Type B pancreatic cell (in vitro differentiated cells): ENCODE measurements at places on chromosomes 6 and 20. TPM values are rescaled to one million over a fixed set of nuclear protein-coding genes. Genes with fewer than 3 reads are reported as not detected.

Gene RAMACL
- 0.85 and 1.5 TPM in 2 replicates for total RNA-seq

DNA sequence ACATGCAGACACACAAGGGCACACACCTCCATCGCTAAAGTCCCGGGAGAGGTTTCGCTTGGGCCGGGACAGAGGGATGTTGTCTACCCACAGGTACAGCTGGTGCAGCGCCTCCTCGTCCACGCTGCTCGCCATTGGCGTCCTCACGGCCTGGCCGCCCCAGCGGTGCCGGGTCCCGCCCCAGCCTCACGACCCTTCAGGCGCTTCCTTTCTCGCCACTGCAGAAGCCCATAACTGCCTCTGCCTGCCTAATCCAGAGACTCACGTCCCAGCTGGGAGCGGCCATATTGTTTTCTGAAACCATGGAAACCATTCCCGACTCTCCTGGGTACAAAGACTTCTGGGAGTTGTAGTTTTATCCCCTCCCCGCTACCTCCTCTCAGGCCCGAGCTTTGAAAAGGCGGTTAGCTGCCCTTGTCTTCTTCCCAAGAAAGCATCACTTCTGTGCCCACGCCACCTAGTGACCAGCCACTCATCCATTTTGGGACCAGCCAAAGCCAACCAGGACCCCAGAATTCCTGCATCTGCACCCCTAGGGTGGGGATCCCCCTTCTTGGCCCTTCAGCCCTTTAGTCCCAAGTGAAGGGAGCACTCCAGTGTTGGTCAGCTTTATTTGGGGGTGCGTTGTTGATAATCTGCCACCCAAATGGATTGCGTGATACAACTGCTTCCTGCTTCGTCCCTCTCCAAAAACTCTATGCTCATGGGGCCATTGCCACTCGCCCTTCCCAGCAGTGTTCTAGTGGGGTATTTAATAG lies at the start of gene SPEF1:
Gene SPEF1 (minus strand): TSS at position 296 of the 758 bp plus-strand sequence. CDS start 161 bp downstream, at position 135.
- H3K27me3 ChIP-seq, result peaks cover 29% of the 10 kb centered on the region
- no peaks in the 10 kb centered on the region for H3K36me3 ChIP-seq
- H3K27ac ChIP-seq, result peak within 1 kb of the TSS; percentile 75
- no peak for DNase-seq

- no peak for DNase-seq
- peak overlapping the region; percentile 30 for H3K27ac ChIP-seq
- H3K27me3 ChIP-seq, result no peaks in the 10 kb centered on the region
- no peak overlapping the region for H3K4me3 ChIP-seq
Measured at GRCh38 chr20:34531608-34532265, 15.5 kb downstream of the DYNLRB1 start.

GRCh38 chr6:46217671-46218131 lies 46.9 kb upstream of the ENPP5 start:
- DNase-seq, result no peak
- H3K4me3 ChIP-seq, result no peak overlapping the region
- no peaks in the 10 kb centered on the region for H3K36me3 ChIP-seq
- no peaks in the 10 kb centered on the region for H3K27me3 ChIP-seq
- H3K27ac ChIP-seq, result no peak overlapping the region

DNA sequence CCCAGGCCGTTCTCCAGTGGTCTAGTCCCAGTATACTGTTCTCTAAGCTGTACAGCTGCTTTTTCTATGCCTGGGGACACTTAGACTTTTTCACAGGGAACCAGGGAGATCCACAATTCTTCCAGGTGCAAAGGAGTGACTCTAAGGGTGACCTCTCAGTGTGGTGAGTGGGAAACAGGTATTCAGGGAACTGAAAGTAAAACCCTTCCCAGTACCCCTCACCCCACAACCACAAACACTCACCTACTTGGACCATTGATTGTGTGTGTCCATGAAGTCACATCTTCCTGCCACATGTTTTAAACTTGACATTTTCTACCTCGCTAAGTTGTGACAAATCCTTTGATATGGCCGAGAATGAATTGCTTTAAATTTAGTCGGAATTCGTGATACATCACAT lies 183.6 kb downstream of the CLIC5 start:
- peaks cover 16% of the 10 kb centered on the region for H3K4me1 ChIP-seq
- no peak for DNase-seq
- no peak overlapping the region for H3K4me3 ChIP-seq
- H3K36me3 ChIP-seq, result no peaks in the 10 kb centered on the region
- no peak overlapping the region for H3K27ac ChIP-seq

GRCh38 chr6:4466261-4466660 lies 309.9 kb upstream of the CDYL start:
- H3K27me3 ChIP-seq, result no peaks in the 10 kb centered on the region
- H3K36me3 ChIP-seq, result no peaks in the 10 kb centered on the region
- peaks cover 16% of the 10 kb centered on the region for H3K4me1 ChIP-seq
- H3K4me3 ChIP-seq, result no peak overlapping the region
- no peak overlapping the region for H3K27ac ChIP-seq
- no peak for DNase-seq

Gene FOXF2
- 2.1 and 8.1 TPM in 2 replicates for total RNA-seq

- H3K27me3 ChIP-seq, result peaks cover 4% of the 10 kb centered on the region
- H3K4me3 ChIP-seq, result peak overlapping the region; percentile 99
- DNase-seq, result no peak
- peak overlapping the region; percentile 93 for H3K27ac ChIP-seq
Measured at GRCh38 chr6:43770372-43771209, 580 bp downstream of the VEGFA start.

DNA sequence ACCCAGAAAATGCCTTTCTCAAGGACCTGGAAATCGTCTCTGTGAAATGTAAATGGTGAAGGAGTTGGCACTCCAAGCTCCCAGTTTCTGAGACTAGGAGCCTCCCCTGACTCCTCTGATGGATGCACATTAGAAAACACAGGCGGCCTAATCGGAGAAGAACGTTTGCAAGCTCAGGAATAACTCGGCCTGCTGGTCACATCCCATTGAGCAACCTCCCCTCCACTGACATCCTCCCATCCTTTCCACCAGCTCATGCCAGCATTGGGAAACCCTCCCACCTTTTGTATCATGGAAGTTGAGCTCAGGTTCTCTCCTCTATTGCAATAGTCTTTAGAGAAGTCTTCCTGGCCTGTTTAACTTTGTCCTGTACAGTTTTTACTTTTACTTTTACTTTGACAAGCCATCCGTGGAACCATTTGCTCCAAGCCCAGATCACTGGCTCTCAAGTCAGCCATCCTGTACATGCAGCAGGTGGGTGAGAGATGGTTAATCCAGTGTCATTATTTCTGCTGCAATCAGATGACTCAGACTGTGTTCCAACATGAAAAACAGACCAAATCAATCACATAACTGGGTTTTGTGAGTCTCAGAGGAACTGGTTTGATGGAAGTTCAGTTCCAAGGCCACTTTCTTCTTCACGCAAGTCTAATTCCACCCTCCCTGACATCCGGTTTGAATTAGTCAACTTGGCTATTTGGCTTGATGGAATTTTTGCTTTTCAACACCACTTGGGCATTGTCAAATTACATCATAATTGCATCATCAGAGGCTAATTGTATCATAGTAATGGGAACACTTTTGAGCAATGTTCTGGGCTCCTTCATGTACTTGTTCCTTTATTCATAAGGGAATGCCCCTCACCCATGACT lies 619.4 kb upstream of the CDH4 start:
- no peak overlapping the region for H3K27ac ChIP-seq
- no peak for DNase-seq
- no peaks in the 10 kb centered on the region for H3K36me3 ChIP-seq
- H3K27me3 ChIP-seq, result peaks cover 35% of the 10 kb centered on the region
- H3K4me1 ChIP-seq, result no peaks in the 10 kb centered on the region
- no peak overlapping the region for H3K4me3 ChIP-seq

- H3K36me3 ChIP-seq, result no peaks in the 10 kb centered on the region
- H3K27ac ChIP-seq, result no peak overlapping the region
- no peak overlapping the region for H3K4me3 ChIP-seq
- H3K27me3 ChIP-seq, result peaks cover 4% of the 10 kb centered on the region
- no peak for DNase-seq
Measured at GRCh38 chr6:104884867-104885517, 25.3 kb upstream of the HACE1 start.

Gene SLC24A3
- 12.0 and 14.0 TPM in 2 replicates for total RNA-seq

- H3K36me3 ChIP-seq, result peaks cover 26% of the 10 kb centered on the region
- H3K4me1 ChIP-seq, result no peaks in the 10 kb centered on the region
- no peaks in the 10 kb centered on the region for H3K27me3 ChIP-seq
- DNase-seq, result no peak
- H3K4me3 ChIP-seq, result no peak overlapping the region
Measured at GRCh38 chr20:64006490-64006889, 25.6 kb downstream of the PRPF6 start.

Gene ADAM33
- total RNA-seq, result 0.29 and 8.2 TPM in 2 replicates

- peaks cover 67% of the 10 kb centered on the region for H3K4me1 ChIP-seq
- H3K27me3 ChIP-seq, result no peaks in the 10 kb centered on the region
- no peak for DNase-seq
Measured at GRCh38 chr6:11222385-11223277, 9.8 kb downstream of the NEDD9 start.

Gene TMEM74B
- 10.7 and 12.0 TPM in 2 replicates for total RNA-seq

DNA sequence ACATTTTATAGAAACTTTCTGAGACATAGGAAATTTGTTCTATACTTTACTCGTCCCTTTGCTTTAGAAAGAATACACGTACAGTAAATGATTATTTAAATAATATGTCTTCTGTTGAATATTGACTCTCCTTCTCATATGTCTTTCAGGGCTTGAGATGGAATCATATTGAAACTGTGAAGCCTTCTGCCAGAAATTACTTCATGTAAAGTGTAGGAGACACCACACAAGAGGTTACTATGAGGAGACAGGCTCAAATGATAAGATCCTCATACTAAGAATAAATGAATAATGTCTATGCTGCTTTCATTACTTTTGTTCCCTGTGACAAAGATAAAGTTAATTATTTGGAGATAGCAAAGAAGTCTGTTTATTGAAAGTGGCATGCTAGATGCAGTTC lies 1240.3 kb upstream of the MAP3K7 start:
- H3K27ac ChIP-seq, result no peak overlapping the region
- H3K4me3 ChIP-seq, result no peak overlapping the region
- no peaks in the 10 kb centered on the region for H3K36me3 ChIP-seq
- DNase-seq, result no peak

DNA sequence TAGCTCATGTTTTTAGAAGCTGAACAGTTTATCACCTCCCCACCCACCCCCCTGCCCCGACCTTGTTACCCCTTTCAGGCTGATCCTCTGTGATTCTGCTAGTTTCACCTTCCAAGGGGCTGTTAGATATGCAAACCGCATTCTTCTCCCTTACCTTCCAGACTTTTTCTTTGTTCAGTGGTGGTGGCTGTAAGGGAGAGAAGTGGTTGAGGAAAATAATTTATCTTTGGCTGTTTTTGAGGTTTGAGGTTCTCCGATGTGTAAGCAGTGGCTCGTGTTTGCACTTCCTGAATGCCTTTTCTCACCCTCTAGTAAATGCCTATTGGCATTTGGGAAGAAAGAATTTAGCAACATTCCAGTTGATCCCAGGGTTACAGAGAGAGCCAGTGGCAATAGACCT lies 69.4 kb upstream of the KCNG1 start:
- H3K4me3 ChIP-seq, result peak overlapping the region; percentile 50
- H3K27me3 ChIP-seq, result peaks cover 6% of the 10 kb centered on the region
- no peaks in the 10 kb centered on the region for H3K36me3 ChIP-seq
- peaks cover 50% of the 10 kb centered on the region for H3K4me1 ChIP-seq
- DNase-seq, result no peak

- peaks cover 8% of the 10 kb centered on the region for H3K36me3 ChIP-seq
- H3K27me3 ChIP-seq, result no peaks in the 10 kb centered on the region
- peak; percentile 60 for DNase-seq
- no peak overlapping the region for H3K4me3 ChIP-seq
- no peak overlapping the region for H3K27ac ChIP-seq
- H3K4me1 ChIP-seq, result peaks cover 11% of the 10 kb centered on the region
Measured at GRCh38 chr6:166927935-166928643, 28.3 kb downstream of the RNASET2 start.

DNA sequence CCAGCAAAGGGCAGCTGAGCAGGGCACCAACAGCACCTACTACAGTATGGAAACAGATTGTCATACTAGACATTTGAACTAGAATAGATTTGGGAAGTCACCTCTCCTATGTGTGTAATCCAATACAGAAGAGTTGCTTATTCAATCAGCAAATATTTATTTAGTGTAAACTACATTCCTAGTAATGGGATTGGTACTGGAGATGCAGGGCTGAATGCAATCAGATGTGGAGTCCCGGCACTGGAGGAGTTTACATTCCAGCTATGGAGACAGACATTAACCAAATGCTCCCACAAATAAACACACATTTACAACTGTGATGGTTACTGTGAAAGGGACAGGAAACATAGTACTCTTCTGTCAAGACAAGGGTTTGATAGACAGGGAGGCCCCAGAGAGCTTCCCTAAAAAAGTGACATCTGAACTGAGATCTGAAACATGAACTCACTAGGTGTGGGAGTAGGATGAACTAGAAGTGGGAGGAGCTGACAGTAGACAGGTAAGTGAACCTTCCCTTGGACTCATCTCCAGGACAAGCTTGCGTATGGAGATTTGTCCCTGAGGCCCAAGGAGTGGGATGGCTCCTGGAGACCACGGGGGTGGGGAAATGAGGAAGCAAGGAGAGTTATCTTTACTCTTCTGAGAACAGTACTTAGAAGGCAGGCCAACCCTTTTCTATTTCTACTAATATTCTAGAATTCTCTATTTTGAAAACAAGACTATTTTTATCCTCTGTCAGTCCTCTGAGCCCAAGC lies 420.5 kb downstream of the MAFB start:
- H3K4me3 ChIP-seq, result no peak overlapping the region
- H3K27ac ChIP-seq, result no peak overlapping the region
- H3K36me3 ChIP-seq, result peaks cover 3% of the 10 kb centered on the region
- DNase-seq, result no peak

DNA sequence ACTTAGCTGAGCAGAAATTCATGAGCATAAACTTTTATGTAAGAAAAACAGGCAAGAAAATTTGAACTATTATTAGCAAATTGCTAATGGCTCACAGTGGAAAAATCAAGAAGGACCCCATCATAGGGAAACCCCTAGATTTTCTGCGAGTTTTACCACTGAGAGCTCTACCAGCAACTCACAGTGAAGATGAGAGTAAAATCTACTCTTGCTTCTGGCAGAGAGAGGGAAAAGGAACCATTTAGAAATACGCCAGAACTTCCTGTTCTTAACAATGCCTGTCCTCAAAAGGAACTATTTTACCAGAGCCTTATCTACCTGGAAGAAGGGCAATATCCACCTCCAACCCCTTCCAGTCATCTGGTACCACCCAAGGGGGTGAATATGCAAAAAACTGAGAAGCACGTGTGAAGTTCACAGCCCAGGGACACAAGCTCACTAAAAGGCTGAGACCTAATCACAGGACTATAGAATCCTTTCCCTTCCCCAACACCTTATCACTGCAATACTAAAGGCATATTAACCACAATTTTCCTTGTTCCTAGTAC lies 34.4 kb upstream of the ASF1A start:
- no peak overlapping the region for H3K4me3 ChIP-seq
- DNase-seq, result no peak
- H3K27ac ChIP-seq, result no peak overlapping the region
- no peaks in the 10 kb centered on the region for H3K27me3 ChIP-seq

DNA sequence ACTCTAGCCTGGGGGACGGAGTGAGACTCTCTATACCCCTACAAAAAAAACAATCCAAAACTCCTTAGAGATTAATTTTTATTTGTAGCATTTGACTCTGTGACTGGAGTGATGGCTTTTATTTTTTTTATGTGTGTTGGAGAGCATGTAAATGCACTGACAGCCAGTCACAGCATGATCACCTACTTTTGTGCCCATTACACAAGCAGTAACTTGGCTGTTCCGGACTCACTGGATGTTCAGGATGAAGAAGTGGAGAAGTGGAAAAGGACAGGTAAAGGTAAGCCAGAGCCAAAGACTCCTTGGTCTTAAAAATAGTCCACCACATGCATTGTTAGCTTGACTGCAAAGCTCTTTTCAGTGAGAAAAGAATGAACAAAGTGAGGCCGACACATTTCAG lies 222.6 kb downstream of the FOXC1 start:
- no peak overlapping the region for H3K4me3 ChIP-seq
- no peak overlapping the region for H3K27ac ChIP-seq
- peaks cover 13% of the 10 kb centered on the region for H3K36me3 ChIP-seq
- peaks cover 9% of the 10 kb centered on the region for H3K27me3 ChIP-seq
- no peak for DNase-seq
